Activated T-cell treated with anti-CD3 and anti-CD28 coated beads for 48 hours (primary cell): ENCODE measurements at places on chromosomes 7 and 10.

DNA sequence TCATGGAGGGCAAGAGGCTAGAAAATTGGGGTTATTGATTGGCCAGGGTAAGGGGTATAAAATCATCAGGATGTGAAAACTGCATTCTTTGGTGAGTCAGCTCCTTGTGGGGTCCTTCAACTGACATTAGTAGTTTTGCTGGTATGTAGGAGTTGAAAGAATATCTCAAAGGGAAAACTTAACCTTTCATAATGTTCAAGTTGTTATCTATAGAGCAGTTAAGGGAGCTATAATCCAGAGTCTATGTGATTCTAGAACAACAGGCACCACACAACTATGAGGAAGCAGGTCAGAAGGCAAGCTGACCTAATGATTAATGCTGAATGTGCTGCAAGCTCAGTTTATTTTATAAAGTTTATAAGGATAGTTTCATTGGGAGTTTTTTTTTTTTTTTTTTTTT, 13.7 kb downstream of the PRPS1L1 start:
- no peak for DNase-seq

DNA sequence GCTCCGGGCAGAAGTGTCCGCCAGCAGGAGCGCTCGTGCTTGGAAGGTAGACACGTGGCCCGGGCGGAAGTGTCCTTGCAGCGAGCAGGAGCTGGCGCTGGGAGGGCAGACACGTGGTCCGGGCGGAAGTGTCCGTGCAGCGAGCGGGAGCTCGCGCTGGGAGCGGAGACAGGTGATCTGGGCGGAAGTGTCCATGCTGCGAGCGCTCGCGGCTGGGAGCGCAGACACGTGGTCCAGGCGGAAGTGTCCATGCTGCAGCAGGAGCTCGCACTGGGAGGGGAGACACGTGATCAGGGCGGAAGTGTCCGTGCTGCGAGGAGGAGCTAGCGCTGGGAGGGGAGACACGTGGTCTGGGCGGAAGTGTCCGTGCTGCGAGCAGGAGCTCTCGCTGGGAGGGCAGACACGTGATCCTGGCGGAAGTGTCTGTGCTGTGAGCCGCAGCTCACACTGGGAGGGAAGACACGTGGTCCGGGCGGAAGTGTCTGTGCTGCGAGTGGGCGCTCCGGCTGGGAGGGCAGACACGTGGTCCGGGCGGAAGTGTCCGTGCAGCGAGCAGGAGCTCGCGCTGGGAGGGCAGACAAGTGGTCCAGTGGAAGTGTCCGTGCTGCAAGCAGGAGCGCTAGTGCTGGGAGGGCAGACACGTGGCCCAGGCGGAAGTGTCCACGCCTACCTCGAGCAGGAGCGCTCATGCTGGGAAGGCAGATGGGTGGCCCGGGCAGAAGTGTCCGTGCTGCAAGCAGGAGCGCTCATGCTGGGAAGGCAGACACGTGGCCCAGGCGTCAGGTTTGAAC, 41.1 kb upstream of the PRKAR1B start:
- peak; percentile 28 for DNase-seq

DNA sequence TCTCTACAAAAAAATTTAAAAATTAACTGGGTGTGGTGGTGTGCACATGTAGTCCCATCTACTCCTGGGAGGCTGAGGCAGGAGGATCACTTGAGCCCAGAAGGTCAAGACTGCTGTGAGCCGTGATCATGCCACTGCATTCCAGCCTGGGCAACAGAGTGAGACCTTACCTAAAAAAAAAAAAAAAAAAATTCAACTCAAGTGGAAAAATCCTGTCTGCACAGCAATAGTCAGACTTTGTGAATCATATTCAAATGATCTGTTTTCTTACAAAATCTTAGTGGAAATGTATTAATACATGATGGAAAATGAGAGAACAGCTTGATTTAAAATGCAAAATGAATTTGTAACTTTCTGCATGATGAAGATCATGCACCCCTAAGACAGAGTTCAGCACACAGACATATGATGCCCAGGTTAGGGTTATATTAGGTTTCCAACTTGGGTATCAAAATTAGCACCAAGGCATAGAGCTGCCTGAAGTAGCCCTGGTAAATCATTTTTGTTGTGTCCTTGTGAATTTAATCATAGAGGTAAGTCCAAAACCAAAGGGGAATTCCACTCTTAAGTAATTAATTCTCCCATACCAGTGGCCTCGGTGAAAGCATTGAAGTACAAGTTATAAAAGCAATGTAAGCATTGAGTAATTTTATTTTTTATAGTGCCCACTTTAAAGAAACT, 93.8 kb downstream of the ADD3 start:
- no peak for DNase-seq

DNA sequence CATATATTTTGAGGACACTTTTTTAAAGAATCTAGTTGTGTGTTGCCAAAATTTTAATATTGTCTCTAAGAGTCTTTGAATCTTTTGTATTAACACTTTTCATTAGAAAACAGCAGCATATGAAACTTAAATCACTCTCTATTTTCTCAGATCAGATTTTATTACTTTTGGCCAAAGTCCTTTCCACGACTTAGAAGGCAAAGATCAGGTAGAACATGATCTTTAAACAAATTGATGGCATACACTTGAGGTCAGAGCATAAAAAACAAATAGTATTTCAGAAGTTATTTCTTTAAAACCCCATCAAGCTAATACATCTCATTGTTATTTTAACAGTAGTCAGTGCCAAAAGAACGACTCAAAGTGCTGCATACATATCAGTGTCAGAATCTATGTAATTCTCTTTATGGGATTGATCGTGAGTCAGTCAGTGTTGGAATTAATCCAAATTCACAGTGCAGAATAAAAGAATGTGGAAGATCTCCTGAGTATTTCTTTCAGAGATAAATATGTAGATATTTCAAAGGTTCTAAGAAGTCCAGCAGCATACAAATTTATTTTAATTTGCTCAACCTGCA, 9.6 kb upstream of the AGMO start:
- no peak for DNase-seq

DNA sequence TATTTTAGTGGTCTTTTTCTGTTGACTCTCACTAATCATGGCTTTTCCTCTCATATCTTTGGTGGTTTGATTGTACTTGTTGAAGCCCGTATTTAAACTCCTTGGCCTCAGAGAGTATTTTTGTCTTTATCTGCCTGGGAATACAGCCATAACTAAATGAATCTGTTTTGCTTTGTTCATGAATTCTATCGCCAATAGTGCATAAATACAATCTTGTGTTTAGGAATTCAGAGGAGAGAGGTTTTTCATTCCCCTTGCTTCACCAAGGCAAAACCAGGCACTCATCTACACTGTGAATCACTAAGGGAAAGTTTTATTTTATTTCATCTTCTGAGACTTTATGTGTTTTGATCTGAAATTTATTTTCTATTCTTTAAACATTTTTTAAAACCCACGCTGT, 152.7 kb downstream of the BICC1 start:
- DNase-seq, result no peak

GRCh38 chr10:58660575-58661255, 148.0 kb downstream of the BICC1 start:
- DNase-seq, result no peak

- DNase-seq, result no peak
Measured at GRCh38 chr10:9342885-9343570, 1288.5 kb downstream of the GATA3 start.

DNA sequence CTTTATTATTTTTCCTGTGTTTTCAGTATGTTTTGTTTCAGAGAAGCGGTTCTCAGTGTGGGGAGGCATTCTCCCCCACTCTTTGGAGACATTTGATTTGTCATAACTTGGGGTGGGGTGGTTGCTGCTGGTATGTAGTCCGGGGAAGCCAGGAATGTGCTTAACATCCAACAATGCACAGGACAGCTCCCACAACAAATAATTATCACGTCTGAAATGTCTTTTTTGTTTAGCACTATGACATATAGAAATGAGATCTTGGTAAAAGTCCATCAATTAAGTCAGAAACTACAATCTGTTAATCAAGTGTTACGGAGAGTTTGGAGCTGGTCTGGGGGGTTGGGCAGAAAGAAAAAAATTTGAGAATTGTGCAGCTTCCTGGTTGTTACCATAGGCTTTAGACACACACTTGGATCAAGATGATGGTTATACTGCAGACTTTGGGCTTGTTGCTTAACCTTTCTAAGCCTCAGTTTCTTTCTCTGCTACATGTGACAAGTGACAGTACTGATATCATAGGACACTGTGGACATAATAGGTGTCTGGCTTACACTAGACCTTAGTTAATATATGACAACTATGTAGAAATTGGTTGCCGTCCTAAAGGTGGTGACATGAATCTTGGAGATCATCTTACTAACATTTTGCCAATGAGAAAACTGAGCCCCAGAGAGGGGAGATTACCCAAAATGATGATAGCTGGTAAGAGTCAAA, 113.7 kb downstream of the LRMDA start:
- DNase-seq, result no peak

DNA sequence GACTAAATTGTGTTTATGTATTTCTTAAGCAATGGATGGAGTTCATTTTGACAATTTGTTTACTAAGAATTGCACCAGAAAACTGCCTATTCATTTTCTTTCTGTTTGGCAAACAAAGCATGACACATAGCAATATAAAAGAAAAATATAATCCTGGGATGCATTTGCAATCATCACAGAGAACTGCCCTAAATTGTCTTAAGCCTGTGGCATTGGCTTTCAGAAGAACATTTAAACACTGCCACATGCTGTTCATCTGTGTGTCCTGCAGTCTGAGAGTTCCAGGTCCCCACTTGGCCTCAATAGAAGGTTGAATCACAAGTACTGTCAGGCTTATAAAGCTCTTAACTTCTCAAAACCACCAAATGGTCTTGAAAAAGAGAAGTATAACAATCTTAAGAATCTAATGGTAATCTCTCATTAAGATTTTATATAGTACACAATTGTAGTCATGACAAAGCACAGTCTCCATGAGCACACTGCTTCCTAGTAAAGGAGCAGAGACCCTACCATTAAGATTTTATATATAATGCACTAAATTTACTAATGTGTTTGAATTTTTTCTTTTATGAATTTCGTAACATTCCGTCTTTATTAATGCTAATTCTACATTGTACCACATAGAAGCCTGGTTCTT, 29.9 kb downstream of the RNLS start:
- peak; percentile 0 for DNase-seq

DNA sequence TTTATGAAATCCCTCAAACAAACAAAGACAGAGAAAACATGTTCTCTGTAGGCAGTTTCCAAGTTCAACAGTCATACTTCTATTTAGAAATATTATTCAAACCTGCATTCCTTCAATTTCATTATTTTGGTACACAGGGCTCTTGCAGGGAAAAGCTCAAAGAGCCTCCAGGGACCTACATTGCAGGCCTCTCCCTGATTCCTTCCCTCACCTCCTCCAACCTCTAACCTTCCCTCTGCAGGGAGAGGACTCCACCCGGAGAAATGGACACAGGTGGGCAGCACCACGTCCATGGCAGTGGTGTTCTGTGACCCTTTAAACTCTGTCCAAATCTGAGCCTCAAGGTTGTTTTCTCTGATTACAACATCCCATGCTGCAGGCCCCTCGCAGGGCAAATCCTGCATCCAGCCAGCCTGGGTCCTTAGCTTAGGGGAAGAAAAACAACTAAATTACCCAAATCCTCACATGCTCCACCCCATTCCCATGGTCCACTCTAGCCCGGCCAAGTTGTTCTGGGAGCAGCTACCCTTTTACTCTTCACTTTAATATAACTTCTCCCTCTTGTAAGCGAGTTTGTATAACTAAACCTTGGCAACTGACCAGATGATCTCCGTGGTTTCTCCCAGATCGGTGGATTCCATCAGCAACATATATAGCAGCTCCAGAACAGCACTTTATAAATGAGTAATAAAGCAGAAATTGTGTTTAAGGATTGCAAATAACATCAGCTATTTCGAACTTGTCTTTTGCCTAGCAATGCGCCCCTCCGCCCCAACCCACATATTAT, 129.8 kb downstream of the CUBN start:
- no peak for DNase-seq

DNA sequence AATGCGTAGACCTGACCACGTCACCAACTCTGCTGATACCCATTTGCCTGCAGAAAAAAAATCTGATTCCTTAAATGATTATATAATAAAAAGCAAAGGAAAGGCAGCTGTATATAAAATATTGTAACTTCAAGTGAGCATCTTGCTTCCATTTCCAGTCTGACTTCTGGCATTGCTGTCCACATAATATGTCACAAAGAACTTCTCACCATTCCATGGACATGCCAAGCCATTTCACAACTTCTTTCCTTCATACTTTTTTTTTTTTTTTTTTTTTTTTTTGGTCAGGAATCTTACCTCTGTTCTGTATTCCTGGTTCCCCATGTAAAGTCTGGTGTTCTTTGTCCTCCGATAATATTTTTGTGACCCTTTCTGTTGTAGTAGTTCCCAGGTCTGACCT, 165.5 kb downstream of the SND1 start:
- no peak for DNase-seq

- no peak for DNase-seq
Measured at GRCh38 chr7:55490099-55490498, 82.2 kb downstream of the VOPP1 start.

GRCh38 chr10:4643471-4643870, 182.5 kb upstream of the AKR1E2 start:
- no peak for DNase-seq

- DNase-seq, result no peak
Measured at GRCh38 chr10:76769161-76769560, 868.4 kb downstream of the KCNMA1 start.

DNA sequence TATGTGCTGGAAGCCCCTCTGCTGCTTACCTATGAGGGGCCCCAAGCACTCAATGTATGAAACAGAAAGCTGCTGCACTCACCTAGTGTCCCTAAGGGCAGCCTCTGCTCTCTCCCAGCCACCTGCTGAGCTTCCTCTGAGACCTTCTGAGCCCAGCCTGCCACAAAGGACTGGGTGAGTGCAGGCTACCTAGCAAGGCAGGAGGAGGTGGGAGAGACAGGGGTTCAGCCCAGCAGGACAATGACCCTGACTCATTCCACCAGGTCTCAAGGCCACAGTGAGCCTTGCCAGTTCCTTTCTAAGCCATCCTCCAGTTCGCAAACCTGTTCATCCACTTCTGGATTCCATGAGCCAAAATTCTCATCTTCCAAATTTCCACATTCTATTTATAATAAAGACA, 16.3 kb downstream of the VOPP1 start:
- no peak for DNase-seq

GRCh38 chr10:131726967-131727366, 173.8 kb upstream of the PPP2R2D start:
- no peak for DNase-seq

DNA sequence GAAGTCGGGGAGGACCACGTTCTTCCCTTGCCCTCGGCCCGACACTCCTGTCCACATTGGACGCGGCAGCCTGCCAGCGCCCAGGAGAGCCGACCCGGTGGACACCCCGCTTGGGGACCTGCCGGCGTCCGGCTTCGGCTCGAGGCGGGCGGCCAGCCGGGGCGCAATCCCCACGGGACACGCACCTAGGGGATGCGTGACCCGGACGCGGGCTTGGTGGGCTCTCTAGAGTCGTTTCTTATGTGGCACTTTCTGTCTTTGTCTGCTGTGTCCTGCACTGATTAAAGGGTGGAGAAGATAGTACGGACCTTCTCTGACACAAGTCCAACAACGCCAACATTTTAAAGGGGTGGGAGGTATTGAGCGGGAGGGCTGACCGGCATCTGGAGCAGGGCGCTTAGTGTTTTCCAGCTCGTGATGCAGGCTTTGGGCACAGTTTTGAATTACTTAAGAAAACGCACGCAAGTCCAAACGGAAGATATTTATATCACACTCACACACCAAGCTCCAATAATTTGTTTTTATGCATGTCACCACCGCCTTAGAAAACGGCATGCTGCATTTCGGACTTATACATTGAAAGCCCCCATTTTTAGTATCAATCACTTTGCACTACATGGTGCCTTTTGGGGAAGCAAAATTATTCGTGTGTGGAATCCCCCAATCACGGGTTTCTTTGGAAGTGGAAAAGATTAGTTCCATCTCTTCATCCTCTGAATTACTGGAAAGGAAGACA, 3.9 kb upstream of the SPAG6 start:
- no peak for DNase-seq

- no peak for DNase-seq
Measured at GRCh38 chr10:95531994-95532399, 29.2 kb downstream of the SORBS1 start.
